Esophagus squamous epithelium (tissue), 5 donors: ENCODE measurements at places on chromosomes 16 and 17. TPM values are rescaled to one million over a fixed set of nuclear protein-coding genes. Genes with fewer than 3 reads are reported as not detected.

Gene CA4
- total RNA-seq = 1.3 TPM

Gene ARL17A
- 5.5 TPM for total RNA-seq

Gene GABARAP
- 172 TPM for total RNA-seq

Gene MSLN
- 0.95 TPM for total RNA-seq

Gene TBC1D3K
- total RNA-seq = not detected

Gene C16orf54
- total RNA-seq = 0.13 TPM

Gene DHRS7C
- not detected for total RNA-seq

Gene CHD9NB
- total RNA-seq = 1.9 TPM
